ENCODE measurements at places on chromosomes 6 and 20. TPM values are rescaled to one million over a fixed set of nuclear protein-coding genes. Genes with fewer than 3 reads are reported as not detected.

- DNase-seq = no peak
- H3K27ac ChIP-seq = no peak overlapping the region
- no peak overlapping the region for H3K4me3 ChIP-seq
- H3K4me1 ChIP-seq = no peaks in the 10 kb centered on the region
- peaks cover 32% of the 10 kb centered on the region for H3K27me3 ChIP-seq
Measured at GRCh38 chr6:41659935-41660334, 21.7 kb downstream of the MDFI start.

DNA sequence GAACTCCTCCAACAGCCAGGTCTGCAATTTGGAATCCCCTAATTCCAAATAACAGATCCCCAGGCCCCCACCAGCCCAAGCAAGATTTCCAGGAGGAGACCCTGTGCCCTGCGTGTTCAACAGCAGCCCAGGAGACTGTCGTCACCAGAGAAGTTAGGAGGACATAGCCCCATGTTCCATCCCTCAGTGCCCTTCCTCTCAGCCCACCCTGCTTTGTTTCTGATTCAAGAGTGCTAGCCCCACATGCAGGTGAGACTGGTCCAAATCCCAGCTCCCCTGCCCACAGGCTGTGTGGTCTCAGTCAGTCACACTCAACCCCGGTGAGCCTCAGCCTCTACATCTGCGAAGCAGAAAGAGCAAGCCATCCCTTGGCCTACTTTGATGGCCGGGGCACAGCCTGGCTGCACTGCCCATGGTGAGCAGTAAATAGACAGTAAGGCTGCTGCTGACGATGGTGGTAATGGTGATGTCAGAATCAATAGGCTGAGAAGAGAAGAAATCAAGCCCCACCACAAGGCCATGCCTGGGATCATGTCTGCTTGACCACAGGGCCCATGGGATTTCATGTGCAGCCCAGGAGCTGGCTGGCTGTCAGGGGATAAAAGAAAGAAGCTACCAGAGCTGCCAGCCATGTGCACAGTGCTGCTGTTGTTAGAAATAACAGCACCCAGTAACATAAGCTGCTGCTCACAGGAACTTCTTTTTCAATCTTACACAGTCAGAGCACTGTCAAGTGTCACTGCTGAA is 51.5 kb upstream of the NXT1 start:
- DNase-seq = no peak
- no peaks in the 10 kb centered on the region for H3K4me1 ChIP-seq
- H3K36me3 ChIP-seq = no peaks in the 10 kb centered on the region
- H3K27me3 ChIP-seq = peaks cover 95% of the 10 kb centered on the region
- H3K4me3 ChIP-seq = no peak overlapping the region
- no peak overlapping the region for H3K27ac ChIP-seq

- no peaks in the 10 kb centered on the region for H3K27me3 ChIP-seq
- no peaks in the 10 kb centered on the region for H3K4me1 ChIP-seq
- no peaks in the 10 kb centered on the region for H3K36me3 ChIP-seq
- H3K4me3 ChIP-seq = no peak overlapping the region
Measured at GRCh38 chr6:169968541-169969270, 217.3 kb downstream of the ERMARD start.

DNA sequence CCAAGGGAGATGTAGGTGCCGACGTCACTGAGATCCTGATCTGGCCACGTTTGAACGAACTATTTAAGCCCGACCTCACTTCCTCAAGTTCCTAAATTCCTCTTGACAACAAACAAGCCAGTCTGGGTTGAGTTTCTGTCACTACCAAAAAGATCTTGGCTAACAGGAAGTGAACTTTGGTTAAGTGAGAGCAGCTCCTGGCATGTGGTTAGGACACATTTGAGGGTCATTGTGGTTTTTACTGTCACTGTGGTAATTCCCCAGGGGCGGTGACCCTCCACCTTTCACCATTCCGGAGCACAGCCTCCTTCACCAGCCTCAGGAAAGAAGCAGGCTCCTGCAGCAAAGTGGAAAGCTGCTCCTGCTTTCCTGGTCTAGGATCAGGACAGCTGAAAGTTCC is 43.1 kb upstream of the ZNF831 start:
- no peak for DNase-seq
- H3K36me3 ChIP-seq = no peaks in the 10 kb centered on the region

DNA sequence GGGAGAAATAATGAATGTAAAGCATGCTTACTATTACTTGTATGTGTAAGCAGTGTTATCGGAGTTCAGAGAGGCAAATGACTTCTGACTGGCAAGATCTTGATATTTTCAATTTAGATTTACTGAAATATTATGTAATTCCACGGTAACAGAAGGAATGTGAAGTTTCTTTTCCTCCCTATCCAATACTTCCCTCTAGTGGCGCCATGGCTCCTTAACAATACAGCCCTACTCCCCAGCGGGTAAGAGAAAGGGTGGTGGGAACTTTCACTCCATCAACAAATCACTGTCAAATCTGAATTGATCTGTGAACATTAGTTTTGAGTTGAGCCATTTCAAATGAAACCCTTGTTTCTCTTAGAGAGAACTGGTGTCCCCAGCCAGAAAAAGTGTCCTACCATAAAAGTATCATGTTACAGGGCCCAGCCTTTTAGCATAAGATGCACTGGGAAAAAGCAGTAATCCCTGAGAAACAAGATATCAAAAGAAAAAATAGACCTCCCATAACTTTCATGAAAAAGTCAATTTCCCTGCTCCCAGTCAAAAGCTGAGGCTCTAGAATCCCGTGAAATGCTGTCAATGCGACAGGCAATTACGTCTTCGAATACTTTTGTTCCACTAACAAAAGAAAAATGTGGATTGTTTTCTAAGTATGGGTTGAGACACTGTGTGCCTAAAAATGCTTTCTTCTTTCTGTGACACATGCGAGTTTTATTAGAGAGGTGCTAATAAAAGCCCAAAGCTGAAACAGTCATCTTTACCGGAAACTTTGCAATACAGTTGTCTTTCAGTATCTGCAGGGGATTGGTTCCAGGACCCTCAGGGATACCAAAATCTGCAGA is 12.9 kb downstream of the COX7A2 start:
- DNase-seq = peak; percentile 51
- H3K4me3 ChIP-seq = no peak overlapping the region
- H3K36me3 ChIP-seq = no peaks in the 10 kb centered on the region
- peaks cover 6% of the 10 kb centered on the region for H3K4me1 ChIP-seq
- H3K27ac ChIP-seq = no peak overlapping the region

DNA sequence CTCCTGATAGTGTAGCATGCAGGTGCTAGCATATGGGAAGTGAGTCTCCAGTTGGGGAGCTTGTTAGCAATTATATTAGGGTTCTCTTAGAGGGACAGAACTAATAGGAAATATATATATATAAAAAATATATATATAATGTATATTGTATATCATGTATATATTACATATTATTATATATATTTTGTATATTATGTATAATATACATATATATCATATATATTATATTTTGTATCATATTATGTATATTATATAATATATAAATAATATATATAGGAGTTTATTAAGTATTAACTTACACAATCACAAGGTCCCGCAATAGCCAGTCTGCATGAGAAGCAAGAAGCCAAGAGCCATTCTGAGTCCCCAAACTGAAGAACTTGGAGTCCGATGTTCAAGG is 84.2 kb downstream of the CDYL start:
- H3K4me3 ChIP-seq = no peak overlapping the region
- no peaks in the 10 kb centered on the region for H3K27me3 ChIP-seq
- H3K27ac ChIP-seq = no peak overlapping the region
- no peaks in the 10 kb centered on the region for H3K4me1 ChIP-seq

- H3K4me3 ChIP-seq = no peak overlapping the region
- no peak overlapping the region for H3K27ac ChIP-seq
- H3K27me3 ChIP-seq = no peaks in the 10 kb centered on the region
- H3K4me1 ChIP-seq = peaks cover 15% of the 10 kb centered on the region
Measured at GRCh38 chr6:154473324-154473723, 37.2 kb downstream of the CNKSR3 start.

DNA sequence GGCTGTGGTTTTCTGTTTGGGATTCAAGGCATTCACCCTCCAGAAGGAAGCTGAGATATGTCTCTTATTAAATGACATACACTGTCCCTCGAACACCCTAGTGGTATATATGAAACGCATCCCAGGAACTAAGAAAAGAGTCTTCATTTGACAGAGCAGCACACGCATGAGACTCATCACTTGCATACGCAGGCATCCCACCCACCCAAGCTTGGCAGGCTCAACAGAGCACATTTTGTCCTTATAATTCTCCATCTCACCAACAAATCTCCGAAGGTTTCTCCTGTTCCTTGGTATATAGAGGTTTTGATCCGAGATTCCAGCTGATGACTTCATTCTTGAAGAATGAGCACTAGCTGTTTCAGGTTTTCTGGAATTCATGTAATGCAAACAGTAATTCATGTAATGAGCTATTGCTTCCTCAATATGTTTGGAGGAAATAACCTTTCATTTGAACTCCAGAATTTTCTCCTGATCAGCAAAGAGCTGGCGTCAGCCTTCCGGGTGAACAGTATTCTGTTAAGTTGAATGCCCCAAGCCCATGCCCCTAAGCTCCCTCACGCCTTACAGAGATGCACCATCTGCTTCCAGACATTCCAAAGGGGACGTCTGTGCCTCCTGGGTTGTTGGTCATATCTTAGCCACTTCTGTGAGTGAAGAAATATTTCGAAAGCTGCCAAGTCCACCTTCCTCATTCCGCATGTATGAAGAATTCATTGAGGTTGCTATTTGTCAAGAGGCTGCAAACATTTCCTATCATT is 66.0 kb upstream of the CDH4 start:
- no peak overlapping the region for H3K27ac ChIP-seq
- DNase-seq = peak; percentile 35
- H3K4me1 ChIP-seq = no peaks in the 10 kb centered on the region
- peaks cover 16% of the 10 kb centered on the region for H3K27me3 ChIP-seq

DNA sequence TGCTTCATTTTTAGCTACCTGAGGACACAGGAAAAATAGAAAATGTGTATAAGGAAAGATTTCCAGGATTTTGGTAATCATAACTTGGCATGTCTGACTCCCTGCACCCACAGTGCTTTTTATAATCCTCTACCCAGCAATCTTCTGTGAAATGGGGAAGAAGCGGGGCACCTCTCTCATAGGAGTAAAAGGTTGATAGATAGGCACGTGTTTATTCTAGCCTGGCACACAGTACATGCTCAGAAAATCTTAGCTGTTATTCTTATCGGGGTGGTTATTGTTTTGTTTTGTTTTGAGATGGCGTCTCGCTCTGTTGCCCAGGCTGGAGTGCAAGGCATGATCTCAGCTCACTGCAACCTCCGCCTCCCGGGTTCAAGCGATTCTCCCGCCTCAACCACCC is 87.7 kb upstream of the SALL4 start:
- DNase-seq = no peak
- H3K4me3 ChIP-seq = no peak overlapping the region
- H3K27ac ChIP-seq = no peak overlapping the region
- no peaks in the 10 kb centered on the region for H3K4me1 ChIP-seq
- no peaks in the 10 kb centered on the region for H3K36me3 ChIP-seq

- H3K4me3 ChIP-seq = peak overlapping the region; percentile 40
- H3K36me3 ChIP-seq = no peaks in the 10 kb centered on the region
Measured at GRCh38 chr6:34526241-34526972, 29.7 kb downstream of the SPDEF start.

GRCh38 chr6:12221856-12222255 is 68.3 kb upstream of the EDN1 start:
- DNase-seq = no peak
- H3K4me1 ChIP-seq = no peaks in the 10 kb centered on the region
- no peak overlapping the region for H3K27ac ChIP-seq
- H3K27me3 ChIP-seq = no peaks in the 10 kb centered on the region
- no peak overlapping the region for H3K4me3 ChIP-seq

- no peak overlapping the region for H3K27ac ChIP-seq
- H3K27me3 ChIP-seq = no peaks in the 10 kb centered on the region
- H3K36me3 ChIP-seq = peaks cover 13% of the 10 kb centered on the region
- no peak for DNase-seq
Measured at GRCh38 chr6:160999516-160999915, 7.9 kb downstream of the MAP3K4 start.

DNA sequence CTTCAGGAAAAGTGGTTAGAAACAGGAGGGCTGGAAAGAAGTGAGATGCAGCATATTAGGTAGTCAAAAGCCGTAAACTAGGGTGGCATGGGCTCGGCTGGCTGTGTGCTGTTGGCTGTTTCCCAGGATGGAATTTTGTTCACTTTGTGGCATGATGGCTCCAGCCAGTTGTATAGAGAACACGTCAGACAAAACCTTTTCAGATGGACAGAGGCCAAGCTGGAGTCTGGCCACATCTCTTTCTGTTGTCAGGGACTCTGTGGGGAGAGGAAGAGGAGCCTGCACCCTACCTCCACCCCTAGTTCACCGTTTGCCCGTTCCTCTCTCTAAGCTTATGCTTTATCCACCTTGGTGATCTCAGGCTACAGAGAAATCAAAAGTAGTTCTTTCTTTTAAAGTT is 22.0 kb downstream of the C6orf89 start:
- H3K27ac ChIP-seq = peak overlapping the region; percentile 22
- H3K4me1 ChIP-seq = peaks cover 50% of the 10 kb centered on the region
- H3K27me3 ChIP-seq = no peaks in the 10 kb centered on the region
- DNase-seq = peak; percentile 69

GRCh38 chr6:40723967-40724366 is 136.8 kb upstream of the LRFN2 start:
- H3K4me1 ChIP-seq = no peaks in the 10 kb centered on the region
- no peak overlapping the region for H3K27ac ChIP-seq
- DNase-seq = no peak

DNA sequence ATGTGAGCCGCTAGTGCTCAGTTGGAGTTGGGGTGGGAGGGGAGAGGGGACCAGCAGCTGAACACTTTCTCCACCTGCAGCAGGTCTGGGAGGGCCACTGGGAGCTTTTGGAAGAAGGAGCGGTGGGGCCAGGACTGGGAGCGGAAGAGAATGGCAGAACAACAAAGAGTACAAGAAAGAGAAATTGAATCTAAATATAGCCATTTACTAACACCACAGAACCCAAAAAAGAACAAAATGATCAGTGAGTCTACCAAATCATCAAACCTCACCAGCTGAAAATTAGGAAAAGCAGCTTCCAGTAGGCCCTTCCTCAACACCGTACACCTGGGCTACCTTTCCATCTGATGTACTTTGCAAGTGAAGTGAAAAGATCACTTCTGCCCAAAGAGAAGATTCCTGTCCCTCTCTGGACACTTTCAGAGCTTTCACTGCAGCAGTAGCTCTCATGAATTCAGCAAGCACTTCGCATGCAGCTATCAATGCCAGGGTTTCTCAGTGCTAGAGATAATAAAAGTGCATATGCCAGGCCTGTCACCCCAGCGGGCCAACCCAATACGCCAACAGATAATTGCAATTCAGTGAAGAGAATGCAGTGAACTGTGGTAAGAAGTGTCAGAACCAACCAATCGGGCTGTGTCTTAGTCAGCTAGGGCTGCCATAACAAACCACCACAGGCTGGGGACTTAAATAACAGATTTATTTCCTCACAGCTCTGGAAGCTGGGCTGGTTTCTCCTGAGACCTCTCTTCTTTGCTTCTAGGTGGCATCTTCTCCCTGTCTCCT is 597 bp downstream of the LY86 start:
- no peaks in the 10 kb centered on the region for H3K36me3 ChIP-seq
- no peaks in the 10 kb centered on the region for H3K4me1 ChIP-seq
- H3K27me3 ChIP-seq = peaks cover 53% of the 10 kb centered on the region
- DNase-seq = no peak
- no peak overlapping the region for H3K4me3 ChIP-seq

- H3K27me3 ChIP-seq = no peaks in the 10 kb centered on the region
- no peak for DNase-seq
- no peak overlapping the region for H3K27ac ChIP-seq
- no peaks in the 10 kb centered on the region for H3K36me3 ChIP-seq
Measured at GRCh38 chr20:58225452-58226200, 2.8 kb downstream of the ANKRD60 start.

TP53TG5 gene
- not detected for total RNA-seq

ECT2L gene
- total RNA-seq = not detected

EYA2 gene
- 0.29 TPM for total RNA-seq

KCNB1 gene
- 0.35 TPM for total RNA-seq

TEAD3 gene
- 15.4 TPM for total RNA-seq

PPP1R10 gene
- 44.2 TPM for total RNA-seq

BAG2 gene
- total RNA-seq = 10.4 TPM
